ENCODE measurements at places on chromosomes 1 and 21.
A peak's percentile ranks its signal among the peaks of the same experiment; 100 is the strongest.

DNA sequence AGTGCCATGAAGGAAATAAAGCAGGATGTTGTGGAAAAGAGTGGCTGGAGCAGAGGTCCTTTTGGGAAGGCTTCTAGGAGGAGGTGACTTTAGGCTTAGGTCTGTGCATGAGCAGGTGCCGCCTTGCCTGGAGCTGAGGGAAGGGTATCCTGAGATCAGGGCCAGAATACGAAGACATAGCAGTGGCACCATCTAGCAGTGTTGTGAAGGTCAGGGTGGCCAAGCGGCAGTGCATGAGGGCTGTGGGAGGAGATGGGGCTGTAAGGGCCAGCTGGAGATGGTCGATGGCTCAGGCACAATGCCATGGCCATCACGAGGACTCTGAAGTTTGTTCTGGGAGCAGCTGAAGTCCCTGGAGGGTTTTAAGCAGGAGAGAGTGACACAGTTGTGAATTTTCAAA lies 219.5 kb downstream of the PTPRU start:
- DNase-seq = no peak

- peak; percentile 40 for DNase-seq
Measured at GRCh38 chr1:181159451-181160140, 71.1 kb downstream of the IER5 start.

DNA sequence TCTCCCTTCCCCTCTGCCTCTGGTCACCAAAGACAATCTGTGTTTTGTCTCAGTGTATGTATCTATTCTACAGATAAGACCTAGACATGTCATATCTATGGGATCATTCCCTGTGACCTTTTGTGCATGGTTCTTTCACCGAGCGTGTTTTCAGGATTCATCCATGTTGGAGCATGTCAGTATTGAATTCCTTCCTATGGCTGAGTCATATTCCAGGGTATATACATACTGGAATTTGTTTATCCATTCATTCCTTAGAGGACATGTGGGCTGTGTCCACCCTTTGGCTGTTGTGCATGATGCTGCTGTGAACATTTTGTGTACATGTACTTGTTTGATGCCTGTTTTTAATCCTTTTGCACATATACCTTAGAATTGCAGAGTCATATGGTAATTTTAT lies 69.9 kb downstream of the NFASC start:
- no peak for DNase-seq

GRCh38 chr21:40569357-40569756 lies 277.6 kb downstream of the DSCAM start:
- no peak for DNase-seq

- DNase-seq = no peak
Measured at GRCh38 chr1:33429332-33429731, 1.6 kb downstream of the PHC2 start.

DNA sequence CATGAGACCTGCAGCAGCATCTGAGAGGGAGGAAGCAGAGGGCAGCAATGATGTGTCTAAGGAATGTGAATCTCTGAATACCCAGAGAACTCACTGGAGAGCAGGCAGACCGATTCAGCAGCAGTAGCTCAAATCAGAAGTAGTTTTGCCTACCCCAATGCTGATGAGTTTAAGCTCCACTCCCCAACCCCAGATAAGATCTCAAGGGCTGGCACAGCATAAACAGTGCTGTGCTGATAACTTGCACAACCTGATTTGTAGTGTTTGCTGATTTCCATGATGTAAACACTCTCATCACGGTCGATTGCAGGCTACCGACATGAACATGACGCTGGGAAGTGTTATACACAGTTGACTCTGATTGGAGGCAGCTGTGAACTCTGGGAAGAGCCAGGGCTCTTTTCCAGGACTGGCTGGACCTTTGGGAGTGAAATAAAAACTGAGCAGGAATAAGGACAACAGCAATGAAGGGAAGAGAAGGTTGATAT lies 11.2 kb upstream of the HMGCS2 start:
- no peak for DNase-seq

GRCh38 chr21:35139382-35139715 lies 90.2 kb upstream of the RUNX1 start:
- DNase-seq = no peak

DNA sequence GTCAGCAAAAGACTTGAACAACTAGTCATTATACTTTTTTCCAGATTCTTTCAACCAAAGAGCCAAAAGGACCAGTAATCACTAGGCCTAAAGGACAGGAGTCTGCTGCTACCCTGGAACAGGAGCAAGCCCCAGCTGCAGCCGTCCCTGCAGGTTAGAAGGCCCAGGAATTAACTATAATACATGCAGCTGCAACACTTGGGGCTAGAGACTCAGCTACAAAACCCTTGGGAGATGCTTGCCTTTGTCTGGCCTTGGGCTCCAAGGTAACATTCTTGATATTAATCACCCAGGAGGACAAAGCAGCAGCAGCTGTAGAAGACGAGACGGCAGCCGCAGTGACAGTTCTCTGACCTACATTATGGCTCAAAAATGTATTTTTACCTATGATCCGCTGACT lies 841.2 kb upstream of the ADGRL4 start:
- DNase-seq = no peak

- no peak for DNase-seq
Measured at GRCh38 chr1:27267153-27267552, 32.7 kb downstream of the WDTC1 start.

DNA sequence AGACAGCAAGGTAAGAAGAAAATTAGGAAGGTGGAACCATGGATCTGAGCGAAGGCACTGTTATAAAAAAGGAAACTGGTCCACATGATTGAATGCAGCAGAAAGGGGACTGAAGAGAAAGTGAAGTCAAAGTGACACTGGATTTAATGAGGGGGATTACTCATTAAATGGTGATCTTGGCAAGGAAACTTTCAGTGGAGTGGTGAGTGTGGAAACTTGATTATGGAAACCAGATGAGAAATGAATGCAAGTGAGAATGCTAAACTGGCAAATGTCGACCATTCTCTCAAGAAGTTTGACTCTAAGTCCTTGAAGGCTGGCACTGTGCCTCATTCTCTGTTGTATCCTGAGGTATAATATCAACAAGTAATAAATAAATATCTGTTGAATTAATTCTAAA lies 23.3 kb downstream of the COLGALT2 start:
- no peak for DNase-seq

- DNase-seq = no peak
Measured at GRCh38 chr1:202553560-202554038, 156.7 kb downstream of the SYT2 start.

- no peak for DNase-seq
Measured at GRCh38 chr1:228937351-228937750, 202.1 kb downstream of the RHOU start.

- DNase-seq = no peak
Measured at GRCh38 chr21:16942703-16943102, 570.1 kb upstream of the CXADR start.

DNA sequence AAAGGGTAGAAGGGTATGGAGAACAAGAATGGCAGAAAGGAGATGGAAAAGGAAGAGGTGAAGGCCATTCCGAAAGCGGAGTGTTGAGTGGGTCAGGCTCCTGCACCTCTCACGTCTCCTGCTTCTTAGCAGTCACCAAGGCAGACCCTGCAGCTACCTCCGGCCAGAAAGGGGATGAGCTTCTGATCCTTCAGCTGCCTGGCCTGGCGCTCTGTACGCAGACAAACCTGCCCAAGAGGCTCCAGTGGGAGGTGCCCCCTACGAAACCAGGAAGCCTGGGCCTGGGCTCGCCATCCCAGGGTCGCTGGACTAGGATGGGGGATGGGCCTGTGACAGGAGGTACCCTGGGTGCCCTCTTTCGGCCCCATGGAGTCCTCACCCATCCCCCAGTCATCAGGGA lies 3.0 kb downstream of the GPR61 start:
- no peak for DNase-seq

DNA sequence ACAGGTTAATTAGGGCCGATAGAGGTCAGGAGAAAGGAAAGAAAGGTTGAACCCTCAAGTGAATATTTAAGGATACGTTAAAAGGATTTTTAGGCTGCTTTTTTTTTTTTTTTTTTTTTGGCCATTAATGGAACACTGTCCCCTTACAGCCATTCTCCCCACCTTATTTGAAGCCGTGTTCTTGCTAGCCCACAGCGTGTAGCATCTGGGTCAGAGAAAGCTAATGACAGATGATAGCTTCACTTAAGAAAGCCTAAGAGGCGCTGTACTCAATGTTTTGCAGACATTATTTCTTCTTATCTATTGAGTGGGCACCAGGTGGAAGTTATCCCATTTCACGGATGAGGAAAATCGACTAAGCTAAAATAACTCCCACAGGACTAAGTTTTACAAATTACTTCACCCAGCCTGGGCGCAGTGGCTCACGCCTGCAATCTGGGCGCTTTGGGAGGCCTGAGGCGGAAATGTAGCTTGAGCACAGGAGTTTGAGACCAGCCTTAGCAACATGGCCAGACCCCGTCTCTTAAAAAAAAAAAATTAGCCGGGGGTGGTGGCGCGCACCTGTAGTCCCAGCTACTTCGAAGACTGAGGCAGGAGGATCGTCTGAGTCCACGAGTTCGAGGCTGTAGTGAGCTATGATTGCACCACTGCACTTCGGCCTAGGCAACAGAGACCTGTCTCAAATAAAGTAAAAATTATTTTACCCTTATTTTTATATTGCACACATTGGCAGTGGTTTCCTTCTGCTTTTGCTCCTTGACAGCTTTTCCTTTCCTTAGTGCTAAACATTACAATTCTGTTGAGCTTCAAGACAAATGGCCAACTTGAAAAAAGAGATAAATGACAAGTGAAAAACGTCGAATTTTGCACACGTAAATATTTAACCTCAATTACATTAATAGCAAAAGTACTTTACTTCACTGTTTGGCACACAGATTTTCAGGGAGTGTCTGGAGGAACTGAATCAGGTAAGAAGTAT lies 1.1 kb upstream of the PHTF1 start:
- DNase-seq = no peak

- no peak for DNase-seq
Measured at GRCh38 chr1:207007352-207008033, 25.1 kb downstream of the C1orf116 start.

GRCh38 chr1:99496067-99496466 lies 149.8 kb upstream of the PALMD start:
- DNase-seq = no peak

- DNase-seq = peak; percentile 32
Measured at GRCh38 chr21:42547001-42547905, 33.6 kb downstream of the SLC37A1 start.

GRCh38 chr21:42454786-42455185 lies 41.2 kb downstream of the RSPH1 start:
- no peak for DNase-seq

GRCh38 chr1:12338017-12338416 lies 108.2 kb downstream of the VPS13D start:
- DNase-seq = no peak

DNA sequence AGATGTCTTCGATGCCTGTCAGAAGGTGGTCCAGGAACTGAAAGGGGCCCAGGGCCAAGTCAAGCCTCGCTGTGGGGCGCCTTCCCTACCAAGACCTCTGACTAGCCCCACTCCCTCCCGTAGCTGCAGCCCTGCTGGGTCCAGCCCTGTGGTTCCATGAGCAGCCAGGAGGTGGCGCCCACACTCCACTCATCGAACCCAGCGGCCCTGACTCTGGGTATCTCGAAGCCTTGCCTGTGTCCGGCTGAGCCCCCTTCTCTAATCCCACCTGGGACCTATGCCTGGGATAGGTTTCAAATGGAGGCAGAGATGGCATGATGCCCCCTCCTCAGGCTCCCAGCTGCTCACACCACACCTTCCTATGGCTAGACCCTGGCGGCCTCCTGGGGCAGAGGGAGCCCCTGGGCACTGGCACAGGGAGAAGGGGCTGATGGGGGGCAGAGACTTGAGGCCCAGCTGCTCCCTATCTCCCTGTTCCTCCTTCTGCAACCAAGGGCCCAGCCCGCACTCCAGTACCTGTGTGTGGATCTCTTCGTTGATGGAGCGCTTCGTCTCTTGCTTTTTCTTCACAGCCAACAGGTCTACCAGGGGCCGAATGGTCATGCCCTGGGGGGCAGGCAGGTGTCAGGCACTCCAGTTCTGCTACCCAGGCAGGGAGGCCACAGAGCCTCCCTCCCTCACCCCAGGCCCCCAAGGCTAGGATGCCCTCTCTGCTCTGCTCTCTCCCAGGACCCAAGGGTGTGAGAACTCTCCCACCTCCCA lies 52.0 kb downstream of the SLC9A1 start:
- DNase-seq = peak; percentile 84

- DNase-seq = no peak
Measured at GRCh38 chr21:42621819-42622177, 31.6 kb upstream of the PDE9A start.

GRCh38 chr1:155968670-155969069 lies 9.7 kb downstream of the ARHGEF2 start:
- no peak for DNase-seq

- no peak for DNase-seq
Measured at GRCh38 chr1:15007842-15008241, 145.7 kb upstream of the TMEM51 start.

- DNase-seq = no peak
Measured at GRCh38 chr21:38123626-38124025, 133.2 kb upstream of the KCNJ15 start.

GRCh38 chr1:9476790-9477463 lies 62.3 kb upstream of the SLC25A33 start:
- no peak for DNase-seq

DNA sequence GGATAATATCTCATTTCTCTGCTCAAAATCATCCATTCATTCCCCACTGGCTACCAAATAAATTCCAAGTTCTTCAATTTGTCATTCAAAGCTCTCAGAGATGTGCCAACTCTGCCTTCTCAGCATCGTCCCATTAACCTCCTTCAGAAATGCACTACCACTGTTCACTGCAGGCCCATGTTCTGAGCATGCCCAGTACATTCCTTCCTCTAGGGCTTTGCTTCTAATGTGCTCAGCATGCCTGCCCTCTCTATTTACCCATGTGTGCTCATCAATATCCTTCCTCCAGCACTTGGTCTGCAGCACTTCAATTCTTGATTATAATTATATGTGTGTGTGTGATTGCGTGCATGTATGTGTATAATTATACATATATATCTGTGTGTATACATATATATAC lies 36.1 kb upstream of the RGS8 start:
- DNase-seq = no peak

DNA sequence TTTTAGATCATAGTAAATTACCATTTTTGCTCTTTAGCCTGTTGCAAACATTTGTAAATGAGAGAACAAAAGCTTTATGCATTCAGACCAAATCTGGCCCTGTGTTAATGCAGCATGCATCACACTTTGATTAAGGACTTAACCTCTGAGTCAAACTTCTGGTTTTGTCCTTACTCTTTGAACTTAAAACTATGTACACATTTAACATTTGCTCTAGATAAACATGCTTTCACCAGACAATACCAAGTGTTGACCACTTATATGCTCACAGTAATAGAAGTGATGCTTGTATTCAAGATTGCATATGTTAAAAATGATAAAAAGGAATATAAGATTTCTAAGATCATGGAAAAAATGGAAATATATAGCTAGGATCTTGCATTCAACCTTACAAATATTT lies 1095.3 kb downstream of the ADGRL2 start:
- DNase-seq = no peak

DNA sequence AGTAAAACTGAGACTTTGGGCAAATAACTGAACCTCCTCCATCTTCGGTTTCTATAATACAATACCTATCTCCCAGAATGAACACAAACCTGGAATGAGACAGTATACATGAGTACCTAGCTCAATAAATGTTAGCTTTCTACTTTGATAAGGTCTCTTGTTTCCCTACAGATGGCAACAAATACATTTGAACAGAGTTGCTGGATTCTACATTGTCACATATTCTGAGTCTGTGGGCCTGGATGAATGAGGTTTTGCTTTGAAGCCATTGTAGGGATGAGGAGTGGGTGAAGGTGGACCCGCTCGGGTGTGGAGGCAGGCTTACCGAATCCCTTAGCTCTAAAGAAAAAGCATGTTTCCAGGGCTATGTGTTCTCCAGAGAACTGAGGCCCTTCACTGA lies 13.9 kb upstream of the FYB2 start:
- DNase-seq = no peak

- no peak for DNase-seq
Measured at GRCh38 chr21:37383086-37383485, 16.5 kb downstream of the DYRK1A start.
